ENCODE measurements at places on chromosomes 11 and 22.

DNA sequence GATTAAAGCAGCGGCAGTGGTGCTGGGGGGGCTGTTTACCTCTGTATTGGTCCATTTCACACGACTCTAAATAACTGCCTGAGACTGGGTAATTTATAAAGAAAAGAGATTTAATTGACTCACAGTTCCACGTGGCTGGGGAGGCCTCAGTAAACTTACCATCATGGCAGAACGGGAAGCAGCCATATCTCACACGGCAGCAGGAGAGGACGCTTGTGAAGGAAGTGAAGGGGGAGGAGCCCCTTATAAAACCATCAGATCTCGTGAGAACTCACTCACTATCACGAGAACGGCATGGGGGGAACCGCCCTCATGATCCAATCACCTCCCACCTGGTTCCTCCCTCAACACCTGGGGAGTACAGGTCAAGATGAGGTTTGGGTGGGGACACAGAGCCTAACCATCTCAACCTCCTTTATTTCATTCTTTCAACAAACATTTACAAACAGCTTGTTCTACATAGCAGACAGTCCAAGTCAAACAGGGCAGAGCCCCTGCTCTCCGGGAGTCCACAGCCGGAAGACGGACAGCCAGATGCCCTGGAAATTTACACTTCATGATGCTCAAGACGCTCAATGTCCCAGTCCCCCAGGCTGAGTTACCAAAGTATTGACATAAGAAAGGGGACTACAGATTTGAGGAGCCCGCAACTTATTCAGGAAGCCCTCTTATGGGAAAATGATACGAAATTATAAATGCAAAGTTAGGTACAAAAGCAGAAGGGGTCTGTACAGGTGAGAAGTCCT lies 26.3 kb upstream of the HMGXB4 start:
- H3K27me3 ChIP-seq = no peaks in the 10 kb centered on the region
- no peak for DNase-seq
- H3K27ac ChIP-seq = no peak overlapping the region
- 0 out of 2 replicates have a peak overlapping the region, but pooled peaks have one; percentile 9 for H3K4me3 ChIP-seq
- H3K36me3 ChIP-seq = no peaks in the 10 kb centered on the region
- H3K4me1 ChIP-seq = no peaks in the 10 kb centered on the region

GRCh38 chr22:44379817-44380755 lies 67.3 kb upstream of the SHISAL1 start:
- no peak overlapping the region for H3K4me3 ChIP-seq
- no peaks in the 10 kb centered on the region for H3K27me3 ChIP-seq

GRCh38 chr11:128867277-128867676 lies at the start of gene KCNJ1:
Gene KCNJ1 (minus strand): TSS chr11:128867296. CDS start chr11:128840243, 27,053 bp downstream.
- H3K4me3 ChIP-seq = no peak within 1 kb of the TSS
- H3K27me3 ChIP-seq = peaks cover 10% of the 10 kb centered on the region
- H3K4me1 ChIP-seq = no peaks in the 10 kb centered on the region
- no peak within 1 kb of the TSS for H3K27ac ChIP-seq
- no peaks in the 10 kb centered on the region for H3K36me3 ChIP-seq
- DNase-seq = no peak

DNA sequence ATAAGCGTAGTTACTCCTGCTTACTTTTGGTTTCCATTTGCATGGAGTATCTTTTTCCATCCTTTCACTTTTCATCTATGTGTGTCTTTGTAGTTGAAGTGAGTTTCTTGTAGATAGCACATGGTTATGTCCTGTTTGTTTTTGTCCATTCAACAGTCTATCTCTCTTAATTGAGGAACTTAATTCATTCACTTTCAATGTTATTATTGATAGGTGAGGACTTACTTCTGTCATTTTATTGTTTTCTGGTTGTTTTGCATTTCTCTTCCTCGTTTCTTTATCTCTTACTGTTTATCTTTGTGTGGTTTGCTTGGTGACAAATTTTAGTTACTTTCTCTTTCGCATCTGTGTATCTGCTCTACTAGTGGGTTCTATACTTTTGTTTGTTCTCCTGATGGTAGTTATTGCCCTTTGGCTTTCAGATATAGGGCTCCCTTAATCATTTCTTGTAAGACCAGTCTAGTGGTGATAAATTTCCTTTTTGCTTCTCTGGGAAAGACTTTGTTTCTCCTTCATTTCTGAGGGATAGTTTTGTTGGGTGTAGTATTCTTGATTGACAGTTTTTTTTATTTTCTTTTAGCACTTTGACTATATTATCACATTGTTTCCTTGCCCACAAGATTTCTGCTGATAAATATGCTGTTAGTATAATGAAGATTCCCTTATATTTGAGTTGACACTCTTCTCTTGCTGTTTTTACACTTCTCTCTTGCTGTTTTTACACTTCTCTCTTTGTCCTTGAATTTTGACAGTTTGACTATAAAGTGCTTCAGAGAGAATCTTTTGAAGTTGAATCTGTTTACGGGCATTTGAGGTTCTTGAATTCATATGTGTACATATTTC lies 9.0 kb upstream of the RAG1 start:
- no peaks in the 10 kb centered on the region for H3K36me3 ChIP-seq
- no peak for DNase-seq
- no peaks in the 10 kb centered on the region for H3K4me1 ChIP-seq
- no peaks in the 10 kb centered on the region for H3K27me3 ChIP-seq
- H3K4me3 ChIP-seq = no peak overlapping the region

DNA sequence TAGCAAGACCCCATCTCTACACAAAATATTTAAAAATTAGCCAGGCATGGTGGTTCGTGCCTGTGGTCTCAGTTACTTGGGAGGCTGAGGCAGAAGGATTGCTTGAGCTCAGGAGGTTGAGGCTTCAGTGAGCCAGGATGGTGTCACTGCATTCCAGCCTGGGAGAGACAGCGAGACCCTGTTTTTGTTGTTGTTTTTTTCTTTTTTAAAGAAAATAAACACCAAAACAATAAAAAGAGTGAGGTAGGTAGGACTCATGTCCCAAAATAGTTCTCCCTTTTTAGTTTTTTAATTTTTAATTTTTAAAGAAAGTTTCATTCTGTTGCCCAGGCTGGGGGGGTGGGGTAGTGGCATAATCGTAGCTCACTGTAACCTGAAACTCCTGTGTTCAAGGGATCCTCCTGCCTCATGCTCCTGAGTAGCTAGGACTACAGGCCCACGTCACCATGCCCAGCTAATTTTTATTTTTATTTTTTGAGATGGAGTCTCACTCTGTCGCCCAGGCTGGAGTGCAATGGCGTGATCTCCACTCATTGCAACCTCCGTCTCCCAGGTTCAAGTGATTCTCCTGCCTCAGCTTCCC lies 25.5 kb upstream of the MALAT1 start:
- H3K27me3 ChIP-seq = no peaks in the 10 kb centered on the region
- peaks cover 67% of the 10 kb centered on the region for H3K4me1 ChIP-seq
- no peak for DNase-seq
- peak overlapping the region; percentile 100 for H3K27ac ChIP-seq
- no peak overlapping the region for H3K4me3 ChIP-seq

- H3K27ac ChIP-seq = no peak overlapping the region
- no peak overlapping the region for H3K4me3 ChIP-seq
- no peak for DNase-seq
- peaks cover 3% of the 10 kb centered on the region for H3K4me1 ChIP-seq
- H3K36me3 ChIP-seq = no peaks in the 10 kb centered on the region
These were observed 72.2 kb downstream of the PAK1 start for GRCh38 chr11:77401486-77402217.

DNA sequence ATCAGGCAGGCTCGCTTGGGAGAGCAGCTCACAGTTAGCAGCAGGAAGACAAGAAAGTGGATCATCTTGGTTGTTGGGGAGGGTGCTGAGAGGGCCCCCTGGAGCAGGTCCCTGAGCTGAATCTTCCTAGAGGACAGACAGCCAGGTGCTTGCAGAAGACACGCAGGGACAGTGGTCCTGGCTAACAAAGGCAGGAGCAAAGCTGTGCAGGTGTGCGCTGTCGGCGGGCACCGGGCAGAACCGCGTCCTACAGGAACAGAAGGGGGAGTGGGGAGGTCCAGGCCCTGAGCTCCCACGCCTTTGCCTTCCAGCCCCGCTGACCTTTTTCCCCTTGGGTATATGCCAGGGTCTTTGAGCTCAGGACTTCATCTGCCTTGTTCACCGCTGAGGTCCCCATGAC lies 30.1 kb upstream of the PARVB start:
- peaks cover 3% of the 10 kb centered on the region for H3K36me3 ChIP-seq
- no peaks in the 10 kb centered on the region for H3K4me1 ChIP-seq
- DNase-seq = no peak
- H3K27me3 ChIP-seq = no peaks in the 10 kb centered on the region
- no peak overlapping the region for H3K4me3 ChIP-seq

DNA sequence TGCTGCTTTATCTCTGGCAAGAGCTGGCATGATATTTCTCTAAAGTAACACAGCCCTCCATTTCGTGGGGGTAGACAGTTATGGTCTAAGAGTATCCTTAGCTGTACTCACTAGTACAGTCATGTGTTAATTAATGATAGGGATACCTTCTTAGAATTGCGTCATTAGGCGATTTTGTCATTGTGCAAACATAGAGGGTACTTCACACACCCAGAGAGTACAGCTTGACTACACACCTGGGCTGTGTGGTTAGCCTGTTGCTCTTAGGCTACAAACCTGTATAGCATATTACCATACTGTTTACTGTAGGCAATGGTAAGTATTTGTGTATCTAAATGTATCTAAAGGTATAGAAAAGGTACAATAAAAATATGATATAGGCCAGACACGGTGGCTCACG lies 17.0 kb downstream of the XRCC6 start:
- peaks cover 29% of the 10 kb centered on the region for H3K36me3 ChIP-seq
- no peaks in the 10 kb centered on the region for H3K27me3 ChIP-seq
- no peaks in the 10 kb centered on the region for H3K4me1 ChIP-seq
- H3K4me3 ChIP-seq = no peak overlapping the region
- no peak for DNase-seq

DNA sequence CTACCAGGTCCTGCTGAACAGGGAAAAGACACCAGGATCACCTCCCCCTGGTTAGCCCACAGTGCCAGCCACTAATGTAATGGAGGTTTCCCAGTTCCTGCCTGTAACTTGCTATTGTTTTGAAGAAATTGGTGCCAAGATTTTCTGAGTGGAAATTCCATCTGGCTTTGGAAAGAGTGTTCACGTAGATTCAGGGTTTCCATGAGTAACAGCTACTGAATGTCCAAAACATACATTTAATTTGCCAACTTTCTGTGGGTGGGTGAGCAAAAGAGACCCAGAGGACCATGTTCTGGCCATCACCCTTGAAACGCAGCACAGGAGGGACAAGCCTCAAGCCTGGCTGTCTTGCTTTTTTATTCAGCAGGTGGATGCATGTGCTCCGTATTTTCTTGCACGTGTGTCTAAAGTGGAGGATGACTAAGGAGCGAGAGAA lies 8.8 kb upstream of the DKK3 start:
- peaks cover 7% of the 10 kb centered on the region for H3K4me1 ChIP-seq
- no peaks in the 10 kb centered on the region for H3K27me3 ChIP-seq
- H3K27ac ChIP-seq = no peak overlapping the region
- H3K4me3 ChIP-seq = no peak overlapping the region

GRCh38 chr11:9170450-9170849 lies 79.1 kb upstream of the SCUBE2 start:
- no peak overlapping the region for H3K4me3 ChIP-seq
- no peaks in the 10 kb centered on the region for H3K4me1 ChIP-seq
- H3K27me3 ChIP-seq = no peaks in the 10 kb centered on the region
- no peak for DNase-seq
- H3K36me3 ChIP-seq = peaks cover 9% of the 10 kb centered on the region

DNA sequence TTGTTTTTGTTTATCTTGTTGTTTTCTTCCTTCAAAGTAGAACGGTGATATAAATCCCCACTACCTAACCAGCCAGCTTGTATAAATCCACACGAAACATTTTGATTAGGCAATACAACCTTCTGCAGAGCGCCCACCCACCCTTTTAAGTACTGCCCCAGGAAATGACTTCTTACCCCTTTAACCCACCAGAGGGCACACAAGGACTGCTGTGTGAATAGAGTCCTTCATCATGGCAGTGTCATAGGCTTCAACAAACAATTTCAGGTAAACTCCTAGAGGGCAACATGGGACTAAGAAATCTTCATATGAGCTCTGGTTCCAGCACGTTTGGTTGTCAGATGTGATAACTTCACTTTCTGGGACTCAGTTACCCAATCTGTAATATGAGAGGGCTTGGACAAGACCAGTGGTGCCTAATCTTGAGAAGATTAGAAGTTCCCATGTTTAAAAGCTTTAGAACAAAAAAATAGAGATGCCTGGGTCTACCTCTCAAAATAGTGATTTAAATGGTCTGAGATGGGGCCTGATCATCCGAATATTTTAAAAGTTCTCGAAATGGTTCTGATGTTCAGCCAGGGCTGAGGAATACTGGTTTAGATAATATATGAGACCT lies 56.1 kb downstream of the PIWIL4 start:
- no peak overlapping the region for H3K4me3 ChIP-seq
- H3K4me1 ChIP-seq = no peaks in the 10 kb centered on the region
- H3K36me3 ChIP-seq = no peaks in the 10 kb centered on the region
- peak overlapping the region; percentile 3 for H3K27ac ChIP-seq

- no peak for DNase-seq
- H3K36me3 ChIP-seq = no peaks in the 10 kb centered on the region
- no peak overlapping the region for H3K4me3 ChIP-seq
- no peaks in the 10 kb centered on the region for H3K27me3 ChIP-seq
- H3K4me1 ChIP-seq = 0 out of 2 replicates have a peak, but pooled peaks cover 2% of the 10 kb centered on the region
These were observed 13.4 kb downstream of the MYO7A start for GRCh38 chr11:77141475-77141874.

DNA sequence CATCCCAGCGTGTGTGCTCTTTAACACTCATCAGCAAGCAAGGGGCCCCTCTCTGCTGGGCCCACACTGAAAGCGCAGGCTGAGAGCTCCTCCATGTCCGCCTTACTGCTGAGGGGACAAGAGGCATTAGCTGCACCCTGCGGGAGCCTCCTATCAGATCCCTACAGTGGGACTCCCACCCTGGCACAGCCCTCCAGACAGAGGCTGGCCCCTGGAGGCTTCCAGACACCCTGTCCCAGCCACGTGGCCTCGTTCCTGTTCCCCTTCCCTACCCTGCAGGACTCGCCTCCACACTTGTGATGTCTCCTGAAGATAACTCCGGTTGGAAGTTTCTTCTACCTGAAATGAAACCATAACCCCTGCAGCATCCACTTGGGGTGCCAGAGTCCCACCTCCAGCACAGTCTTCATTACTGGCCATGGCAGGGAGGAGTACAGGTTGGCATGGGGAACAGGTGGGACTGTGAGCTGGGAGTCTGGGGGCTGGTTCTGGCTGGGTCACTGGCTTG lies 5.0 kb upstream of the SH3BP1 start:
- H3K36me3 ChIP-seq = no peaks in the 10 kb centered on the region
- DNase-seq = no peak
- peaks cover 19% of the 10 kb centered on the region for H3K4me1 ChIP-seq
- 0 out of 2 replicates have a peak overlapping the region, but pooled peaks have one; percentile 23 for H3K27ac ChIP-seq

- no peaks in the 10 kb centered on the region for H3K36me3 ChIP-seq
- H3K4me1 ChIP-seq = no peaks in the 10 kb centered on the region
- DNase-seq = no peak
These were observed 59.4 kb downstream of the GLYATL1 start for GRCh38 chr11:58998480-58999290.

- no peak overlapping the region for H3K27ac ChIP-seq
- peak; percentile 60 for DNase-seq
- H3K27me3 ChIP-seq = no peaks in the 10 kb centered on the region
- no peaks in the 10 kb centered on the region for H3K4me1 ChIP-seq
- no peak overlapping the region for H3K4me3 ChIP-seq
These were observed 87.5 kb downstream of the RRM1 start for GRCh38 chr11:4181782-4182721.

Measured in Panc1 (cell line).